Activated T-cell treated with anti-CD3 and anti-CD28 coated beads, Interleukin-2, amount 50 U/mL, for 4 hours (primary cell): ENCODE measurements at places on chromosomes 11 and 22. TPM values are rescaled to one million over a fixed set of nuclear protein-coding genes. Genes with fewer than 3 reads are reported as not detected.

- DNase-seq: no peak
Measured at GRCh38 chr11:74770456-74770855, 21.8 kb downstream of the RNF169 start.

The OR6A2 gene
- not detected for total RNA-seq

The GRM5 gene
- not detected for total RNA-seq

DNA sequence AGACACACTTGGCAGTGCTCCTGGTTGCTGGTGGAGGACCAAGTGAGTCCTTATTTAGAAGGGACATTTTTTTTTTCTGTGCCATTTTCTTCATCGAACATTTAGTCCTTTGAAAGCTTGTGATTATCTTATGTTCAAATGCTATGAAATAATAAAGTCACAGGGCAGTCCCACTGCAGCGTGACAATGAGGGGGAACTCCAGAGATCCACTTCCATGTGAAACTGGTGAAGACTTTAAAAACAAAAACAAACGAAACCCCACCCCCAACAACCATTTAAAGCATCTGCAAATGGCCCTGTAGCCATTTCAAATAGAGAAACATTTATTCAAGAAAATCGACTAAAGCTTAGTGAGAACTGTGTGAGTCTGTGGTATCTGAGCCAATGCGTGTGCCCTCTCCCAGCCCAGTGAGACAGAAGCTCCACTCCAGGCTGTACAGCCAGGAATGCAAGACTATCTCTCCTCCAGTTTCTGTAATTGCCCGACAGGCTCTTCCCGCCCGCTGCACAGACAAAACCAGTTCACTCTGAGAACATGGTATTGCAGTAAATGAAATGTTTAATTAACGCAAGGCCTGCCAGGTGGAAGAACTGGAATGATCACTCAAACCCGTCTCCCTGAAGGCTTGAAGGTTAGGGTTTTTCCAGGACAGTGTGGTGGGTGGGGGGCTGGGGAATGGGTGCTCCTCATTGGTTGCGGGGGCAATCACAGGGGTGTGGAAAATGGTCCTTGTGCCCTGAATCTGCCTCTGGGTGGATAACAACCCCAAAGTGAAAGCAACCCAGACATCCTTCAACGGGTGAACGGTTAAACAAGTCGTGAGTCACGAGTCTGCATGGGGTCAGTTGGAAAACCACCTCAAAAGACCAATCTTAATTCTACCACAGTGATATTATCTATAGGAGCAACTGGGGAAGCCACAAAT lies 8.4 kb downstream of the KRTAP5-6 start:
- no peak for DNase-seq

GRCh38 chr22:32532820-32533128 lies 58.2 kb downstream of the FBXO7 start:
- no peak for DNase-seq

The C11orf86 gene
- not detected for total RNA-seq

GRCh38 chr22:30906411-30906810 lies 62.2 kb downstream of the MORC2 start:
- DNase-seq: no peak

DNA sequence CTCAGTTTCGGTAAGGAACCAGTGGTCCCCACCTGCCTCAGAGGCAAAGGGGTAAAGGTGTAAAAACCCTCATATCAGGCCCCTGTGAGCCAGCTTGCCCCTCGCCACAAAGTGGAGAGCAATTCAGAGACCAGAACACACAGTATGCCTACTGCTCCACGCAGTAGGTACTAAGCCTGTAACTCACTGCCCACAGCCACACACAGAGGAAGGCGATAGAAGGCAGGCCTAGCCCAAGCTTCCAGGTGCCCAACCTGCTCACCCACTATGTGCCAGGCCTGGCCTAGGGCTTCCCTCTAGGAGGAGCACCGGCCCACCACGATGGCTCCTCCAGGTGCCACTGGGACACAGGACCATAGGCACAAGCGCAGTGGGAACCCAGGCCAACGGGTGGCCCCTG lies 63.1 kb upstream of the TCF20 start:
- DNase-seq: no peak

The TRPM5 gene
- not detected for total RNA-seq

The AQP11 gene
- total RNA-seq: 0.22 TPM

GRCh38 chr11:29312812-29313211 lies 704.0 kb downstream of the KCNA4 start:
- DNase-seq: no peak

DNA sequence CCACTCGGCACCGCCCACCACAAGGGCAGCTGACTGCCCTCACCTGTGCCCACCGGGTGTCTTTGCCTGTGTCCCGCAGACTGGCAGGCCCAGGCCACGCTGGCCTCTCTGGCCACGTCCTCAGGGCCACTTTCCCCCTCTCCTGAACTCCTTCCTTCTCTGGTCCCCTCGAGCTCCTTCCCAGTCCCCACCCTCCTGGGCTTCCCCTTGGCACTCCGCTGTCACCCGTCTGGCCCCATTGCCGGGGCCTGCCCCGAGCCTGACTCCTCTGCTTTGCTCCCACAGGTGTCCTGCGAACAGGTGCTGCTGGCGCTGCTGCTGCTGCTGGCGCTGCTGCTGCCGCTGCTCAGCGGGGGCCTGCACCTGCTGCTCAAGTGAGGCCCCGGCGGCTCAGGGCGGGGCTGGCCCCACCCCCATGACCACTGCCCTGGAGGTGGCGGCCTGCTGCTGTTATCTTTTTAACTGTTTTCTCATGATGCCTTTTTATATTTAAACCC lies 14.2 kb downstream of the MCAT start:
- no peak for DNase-seq

The NKAPD1 gene
- 19.1 TPM for total RNA-seq

DNA sequence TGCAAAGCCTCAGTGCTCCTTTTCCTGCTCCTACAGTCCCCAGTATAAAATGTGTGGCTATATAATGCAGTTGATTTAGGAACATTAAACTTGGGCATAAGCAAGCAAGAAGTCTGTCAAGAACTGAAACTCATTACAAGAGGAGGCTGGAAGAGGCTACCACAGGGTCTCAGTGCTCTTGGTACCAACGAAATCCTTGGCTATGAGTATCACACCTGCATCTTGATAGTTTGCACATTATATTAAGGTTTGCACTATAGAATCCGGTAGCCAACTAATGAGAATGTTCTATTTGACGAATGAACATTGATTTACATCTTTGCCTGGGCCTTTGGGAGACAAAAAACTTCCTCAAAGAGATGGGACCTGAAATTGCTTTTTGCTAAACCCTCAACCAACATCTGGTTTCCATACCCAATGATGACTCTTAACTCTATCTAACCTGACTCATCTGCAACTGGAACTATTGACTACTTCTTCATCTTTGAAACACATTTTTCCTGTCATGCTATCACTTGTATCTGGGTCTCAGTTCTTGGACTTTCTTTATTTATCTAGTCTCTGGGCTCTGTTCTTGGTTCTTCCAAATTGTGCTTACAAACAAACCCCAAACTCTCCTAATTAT lies 207.2 kb upstream of the CTSC start:
- DNase-seq: no peak

GRCh38 chr11:26947379-26947844 lies 46.5 kb upstream of the FIBIN start:
- DNase-seq: no peak

The MS4A12 gene
- total RNA-seq: not detected

DNA sequence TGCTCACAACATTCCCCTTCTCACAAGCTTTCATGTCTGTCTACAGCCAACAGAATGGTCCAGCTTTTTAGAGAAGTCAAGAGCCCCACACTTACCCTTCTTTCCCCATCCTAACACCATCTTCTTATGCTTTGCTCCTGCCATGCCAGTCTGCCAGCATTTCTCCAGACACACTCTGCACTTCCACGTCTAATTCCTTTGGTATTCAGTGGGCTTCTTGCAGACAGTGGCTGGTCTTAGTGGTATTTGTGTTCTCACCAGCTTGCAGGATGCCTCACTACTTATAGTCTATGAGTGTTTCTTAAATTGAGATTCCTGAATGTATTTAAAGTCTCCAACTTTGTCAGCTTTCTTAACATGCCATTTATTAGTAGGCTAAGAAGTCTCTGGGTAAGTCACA lies 154.4 kb downstream of the BBOX1 start:
- DNase-seq: no peak

DNA sequence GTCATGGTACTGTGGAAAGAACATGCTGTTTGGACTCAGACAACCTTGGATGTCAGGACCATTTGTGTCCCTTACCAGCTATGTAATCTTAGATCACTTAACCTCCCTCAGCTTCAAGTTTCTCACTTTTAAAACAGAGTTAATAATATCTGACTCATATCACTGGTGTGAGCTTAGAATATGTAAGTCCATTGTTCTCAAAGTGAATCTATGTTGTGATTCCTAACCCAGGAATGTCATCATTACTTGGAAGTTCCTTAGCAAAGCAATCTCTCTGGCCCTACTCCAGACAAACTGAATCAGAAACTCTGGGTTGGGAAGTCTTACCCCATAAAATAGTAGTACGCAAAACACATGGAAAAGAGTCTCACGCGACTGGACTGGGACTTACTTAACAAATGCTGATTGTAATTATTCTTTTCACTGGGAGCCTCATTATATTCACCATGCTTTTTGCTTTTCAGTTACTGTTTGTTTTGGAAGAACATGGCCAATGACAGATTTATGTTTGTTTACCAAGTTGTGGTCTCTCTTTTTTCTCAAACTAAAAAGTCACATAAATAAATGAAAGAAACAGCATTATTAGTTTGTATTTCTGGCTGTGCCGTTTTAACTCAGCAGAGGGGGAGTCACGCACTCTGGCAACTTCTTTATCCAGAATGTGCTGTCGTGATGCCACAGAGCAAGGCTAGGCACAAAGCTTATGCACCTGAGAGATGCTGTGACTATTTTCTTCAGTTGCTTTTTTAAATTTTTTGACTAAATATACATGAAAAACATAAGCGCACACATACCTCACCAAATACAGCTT lies 217.7 kb upstream of the CTSC start:
- no peak for DNase-seq

DNA sequence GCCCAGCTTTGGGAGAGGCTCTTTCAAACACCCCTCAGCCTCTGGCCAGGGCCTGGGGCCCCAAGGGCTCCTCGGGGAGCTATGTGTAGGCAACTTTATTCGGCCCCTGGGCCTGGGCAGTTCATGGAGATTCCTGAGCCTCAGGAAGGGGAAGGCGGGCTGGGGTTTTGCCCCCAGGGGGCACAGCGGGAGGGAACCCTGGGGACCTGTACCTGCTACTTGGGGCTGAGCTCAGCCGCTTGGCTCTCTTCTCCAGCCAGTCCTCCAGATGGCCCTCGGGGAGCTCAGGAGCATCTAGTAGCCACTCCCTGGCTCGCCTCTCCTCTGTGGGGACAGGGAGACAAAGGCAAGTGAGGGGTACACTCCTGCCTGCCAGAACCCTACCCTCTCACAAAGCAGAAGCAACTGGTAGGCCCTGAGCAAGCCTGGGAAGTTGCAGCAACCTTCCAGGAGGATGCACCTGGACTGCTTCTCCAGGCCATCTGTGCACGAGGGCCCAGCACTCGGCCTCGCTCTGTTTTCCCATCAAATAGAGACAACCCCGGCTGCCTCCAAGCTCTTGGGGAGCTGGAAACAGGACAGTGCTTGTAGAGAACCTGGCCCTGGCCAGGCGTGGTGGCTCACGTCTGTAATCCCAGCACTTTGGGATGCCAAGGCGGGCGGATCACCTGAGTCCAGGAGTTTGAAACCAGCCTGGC lies 18.5 kb downstream of the CABP7 start:
- no peak for DNase-seq

The CARNS1 gene
- 2.2 TPM for total RNA-seq

- no peak for DNase-seq
Measured at GRCh38 chr11:113118104-113118503, 156.9 kb downstream of the NCAM1 start.

The SHISAL1 gene
- total RNA-seq: not detected
